PC-9 (cell line): ENCODE measurements at places on chromosomes 12 and 14.

DNA sequence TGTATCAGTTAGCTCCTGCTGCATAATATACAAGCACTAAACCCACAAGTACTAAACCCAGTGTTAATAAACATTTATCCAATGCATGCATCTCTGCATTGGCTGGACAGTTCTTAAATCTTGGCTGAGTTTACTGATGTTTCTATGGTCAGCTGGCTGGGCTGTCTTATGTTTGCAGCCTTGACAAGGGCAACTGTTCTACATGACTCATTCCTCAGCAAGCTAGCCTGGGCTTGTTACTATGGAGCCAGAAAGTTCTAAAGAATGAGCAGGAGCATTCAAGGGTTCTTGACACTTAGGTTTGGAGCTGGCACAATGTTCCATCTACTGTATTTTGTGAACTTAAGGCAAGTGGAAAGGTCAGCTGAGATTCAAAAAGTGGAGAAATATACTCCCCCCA lies 199.1 kb downstream of the GLT1D1 start:
- H3K27me3 ChIP-seq: no peaks in the 10 kb centered on the region
- no peak for DNase-seq
- H3K4me3 ChIP-seq: no peak overlapping the region
- no peak overlapping the region for H3K27ac ChIP-seq
- no peaks in the 10 kb centered on the region for H3K4me1 ChIP-seq

GRCh38 chr12:6700646-6701051 lies at the start of gene PIANP:
Gene PIANP (minus strand): TSS chr12:6700815. CDS start chr12:6698061, 2,754 bp downstream.
- peaks cover 64% of the 10 kb centered on the region for H3K27me3 ChIP-seq
- no peak within 1 kb of the TSS for H3K27ac ChIP-seq
- DNase-seq: no peak

DNA sequence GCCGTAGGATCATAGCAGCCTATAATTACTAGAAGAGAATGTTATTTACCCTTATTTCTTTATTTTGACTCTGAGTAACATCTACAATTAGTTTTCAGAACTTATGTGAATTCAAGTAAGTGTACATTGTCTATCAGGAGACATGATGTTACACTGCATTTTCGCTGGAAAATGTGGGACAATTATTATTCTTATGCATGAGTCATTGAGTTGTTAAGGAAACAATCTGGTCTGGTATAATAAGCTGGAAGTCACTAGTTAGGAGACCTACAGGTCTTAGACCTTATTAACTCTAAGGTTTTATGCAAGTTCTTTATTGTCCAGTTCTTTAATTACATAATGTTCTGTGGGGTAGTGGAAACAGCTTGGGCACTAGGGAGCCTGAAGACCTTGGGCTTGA lies 5.8 kb downstream of the KTN1 start:
- no peak overlapping the region for H3K27ac ChIP-seq
- no peaks in the 10 kb centered on the region for H3K27me3 ChIP-seq
- peaks cover 18% of the 10 kb centered on the region; the same call in 1 of the 2 replicates for H3K36me3 ChIP-seq
- H3K4me1 ChIP-seq: peaks cover 55% of the 10 kb centered on the region
- H3K4me3 ChIP-seq: no peak overlapping the region
- no peak for DNase-seq

GRCh38 chr14:98606041-98606640 lies 665.9 kb downstream of the BCL11B start:
- no peak overlapping the region for H3K4me3 ChIP-seq
- no peaks in the 10 kb centered on the region for H3K4me1 ChIP-seq

DNA sequence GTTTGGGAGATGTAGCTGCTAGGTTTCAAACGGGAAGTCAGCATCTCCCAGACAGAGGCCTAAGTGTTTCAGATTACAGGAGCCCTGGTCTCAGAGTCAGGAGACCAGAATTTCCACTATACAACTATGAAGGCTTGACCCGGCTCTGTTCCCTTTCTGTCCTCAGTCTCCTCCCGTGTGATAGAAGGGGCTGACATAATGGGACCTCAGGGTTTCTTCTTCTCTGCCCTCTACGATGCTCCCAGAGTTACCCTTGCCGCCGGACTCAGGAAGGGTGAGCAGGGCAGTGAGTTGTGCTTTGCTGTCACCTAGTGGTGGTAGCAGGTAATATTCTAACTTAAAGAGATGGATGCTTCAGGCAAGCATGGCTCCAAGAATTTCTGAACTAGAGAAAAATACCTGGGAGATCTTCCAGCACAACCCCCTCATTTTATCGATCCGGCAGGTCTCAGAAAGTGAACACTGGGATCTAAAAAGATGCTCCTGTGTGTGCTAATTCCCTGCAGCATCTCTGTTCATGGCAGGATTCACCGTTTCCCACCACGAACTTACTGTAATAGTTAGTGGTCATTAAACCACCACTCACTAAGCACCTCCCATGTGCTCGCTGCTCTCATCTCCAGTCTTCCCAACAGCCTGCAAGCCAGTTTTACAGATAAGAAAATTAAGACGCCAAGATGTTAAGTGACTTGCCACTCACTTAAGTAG lies 84.4 kb downstream of the VWF start:
- H3K4me1 ChIP-seq: peaks cover 11% of the 10 kb centered on the region
- no peaks in the 10 kb centered on the region for H3K36me3 ChIP-seq
- peak; percentile 44 for DNase-seq
- H3K4me3 ChIP-seq: no peak overlapping the region
- no peaks in the 10 kb centered on the region for H3K27me3 ChIP-seq
